ENCODE measurements at places on chromosomes 2 and 18.

DNA sequence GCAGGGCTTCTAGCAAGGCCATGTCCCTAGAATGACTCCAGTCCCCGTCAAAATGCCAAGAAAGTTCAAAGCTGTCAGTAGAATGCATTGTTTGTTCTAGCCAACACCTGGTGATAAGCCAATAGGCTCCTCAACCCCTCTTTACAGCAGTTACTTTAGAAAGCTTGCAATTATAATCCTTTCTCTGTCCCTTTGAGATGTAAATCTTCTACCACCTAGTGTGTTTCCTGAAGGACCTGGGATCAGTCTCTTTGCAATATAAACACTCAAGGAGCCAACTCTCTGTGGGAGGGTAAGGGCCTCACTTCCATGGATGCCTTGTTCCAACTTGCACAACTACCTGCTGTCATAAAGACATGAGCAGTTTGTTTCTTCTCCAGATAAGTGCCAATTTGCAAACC is 301.8 kb downstream of the NBAS start:
- DNase-seq, result no peak

- no peak for DNase-seq
Observed at GRCh38 chr2:202790676-202791075, 80.9 kb downstream of the ICA1L start.

GRCh38 chr2:24163186-24163585 is 11.7 kb upstream of the FAM228A start:
- DNase-seq, result no peak

DNA sequence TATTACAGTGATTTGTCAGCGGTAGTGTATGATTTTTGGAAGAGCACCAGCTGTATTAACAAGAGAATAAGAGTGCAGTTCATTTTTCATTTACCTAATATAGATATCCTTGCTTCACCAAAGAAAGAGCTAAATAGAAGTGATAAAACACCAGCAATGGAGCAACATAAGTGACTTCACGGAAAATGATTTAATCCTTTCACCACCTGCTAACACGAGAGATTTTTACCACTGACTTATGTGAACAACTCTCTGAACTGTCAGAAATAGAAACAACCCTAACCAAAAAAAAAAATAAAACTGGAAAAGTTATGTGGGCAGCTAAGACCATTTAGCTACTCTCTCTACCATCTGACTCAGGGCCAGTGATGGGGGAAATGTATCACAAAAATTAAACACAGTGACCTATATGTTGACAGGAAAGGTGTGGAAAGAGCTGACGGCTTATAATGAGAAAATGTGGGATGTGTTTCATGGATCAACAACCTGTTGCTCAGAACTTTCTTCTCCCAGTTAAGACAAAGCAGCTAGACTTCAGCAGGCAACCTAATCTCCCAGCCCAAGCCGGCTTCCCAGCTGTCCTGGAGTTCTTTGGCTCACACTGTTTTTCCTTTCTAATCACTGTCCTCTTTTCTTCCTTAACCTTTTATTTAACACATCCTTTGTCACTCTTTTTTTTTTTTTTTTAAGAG is 272.7 kb downstream of the SS18 start:
- DNase-seq, result no peak

DNA sequence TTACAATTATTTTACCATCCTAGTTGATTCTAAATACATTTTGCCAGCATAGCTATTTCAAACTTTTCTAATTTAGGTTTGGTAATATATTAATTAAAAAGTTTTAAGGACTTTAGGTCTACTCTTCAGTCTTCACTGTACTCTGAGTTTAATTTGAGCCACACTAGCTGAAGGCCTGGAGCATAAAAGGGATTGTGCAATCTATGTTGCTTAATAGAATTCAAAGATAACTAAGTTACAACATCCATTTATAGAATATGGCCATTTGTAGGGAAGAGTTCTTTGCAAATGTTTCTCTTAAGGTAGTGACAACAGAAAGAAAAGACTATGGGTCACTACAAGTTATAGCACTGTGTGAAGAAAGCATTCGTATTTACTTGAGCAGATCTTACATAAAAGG is 702.2 kb upstream of the NRXN1 start:
- no peak for DNase-seq

- DNase-seq, result no peak
Observed at GRCh38 chr2:153575171-153575853, 96.8 kb upstream of the RPRM start.
